Cerebellar nuclear complex (tissue), 1 donor: ENCODE measurements at places on chromosomes 3 and 15.

DNA sequence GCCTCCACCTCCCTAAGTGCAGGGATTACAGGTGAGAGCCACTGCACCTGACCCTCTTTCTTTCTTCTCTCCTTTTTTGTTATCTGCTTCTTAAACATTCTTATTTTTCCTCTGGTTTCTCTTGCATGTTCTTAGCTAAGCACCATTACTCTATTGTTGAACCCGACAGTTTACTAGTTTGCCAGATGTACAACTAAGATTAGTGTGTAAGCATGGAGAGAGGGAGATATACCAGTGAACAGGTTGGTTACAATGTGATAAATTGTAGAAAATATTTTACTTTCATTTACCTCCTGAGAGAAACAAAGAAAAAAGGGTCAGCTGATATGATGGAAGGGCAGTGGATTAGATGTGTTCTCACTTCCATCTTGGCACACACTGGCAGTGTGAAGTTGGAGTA is 4.9 kb downstream of the HAUS2 start:
- no peak for DNase-seq

GRCh38 chr3:78670094-78670493 is 1097.7 kb downstream of the ROBO1 start:
- DNase-seq, result no peak

DNA sequence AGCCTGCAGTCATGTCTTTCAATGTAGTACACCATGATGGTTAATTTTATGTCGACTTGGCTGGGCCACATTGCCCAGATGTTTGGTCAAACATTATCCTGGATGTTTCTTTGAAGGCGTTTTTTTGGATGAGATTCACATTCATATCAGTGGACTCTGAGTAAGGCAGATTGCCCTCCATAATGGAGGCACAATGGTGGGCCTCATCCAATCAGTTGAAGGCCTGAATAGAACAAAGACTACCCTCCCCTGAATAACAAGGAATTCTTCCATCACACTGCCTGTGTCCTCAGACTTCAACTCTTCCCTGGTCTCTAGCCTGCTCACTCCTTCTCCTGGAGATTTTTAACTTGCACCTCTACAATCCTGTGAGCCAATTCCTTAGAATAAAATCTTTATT is 83.8 kb upstream of the CHL1 start:
- no peak for DNase-seq

GRCh38 chr3:195148549-195148948 is 122.4 kb downstream of the XXYLT1 start:
- no peak for DNase-seq

DNA sequence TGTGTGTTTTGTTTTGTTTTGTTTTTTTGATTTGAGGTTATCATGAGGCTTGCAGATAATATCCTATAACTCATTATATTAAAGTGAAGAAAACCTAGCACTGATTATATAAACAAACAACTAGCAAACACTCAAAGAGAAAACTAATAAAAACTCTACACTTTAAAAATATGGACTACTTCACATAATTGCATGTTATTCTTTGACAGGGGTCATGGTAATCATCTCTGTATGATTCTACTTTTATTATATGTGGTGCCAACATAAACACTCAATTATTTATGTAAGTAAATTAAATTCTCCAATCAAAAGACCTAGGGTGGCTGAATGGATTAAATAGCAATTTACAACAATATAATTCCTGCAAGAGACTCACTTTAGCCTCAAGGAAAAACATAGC is 44.6 kb upstream of the P3H2 start:
- no peak for DNase-seq

- no peak for DNase-seq
Observed at GRCh38 chr15:73900095-73900712, 26.1 kb upstream of the LOXL1 start.

- DNase-seq, result no peak
Observed at GRCh38 chr15:45197512-45197911, 9.7 kb upstream of the SHF start.

DNA sequence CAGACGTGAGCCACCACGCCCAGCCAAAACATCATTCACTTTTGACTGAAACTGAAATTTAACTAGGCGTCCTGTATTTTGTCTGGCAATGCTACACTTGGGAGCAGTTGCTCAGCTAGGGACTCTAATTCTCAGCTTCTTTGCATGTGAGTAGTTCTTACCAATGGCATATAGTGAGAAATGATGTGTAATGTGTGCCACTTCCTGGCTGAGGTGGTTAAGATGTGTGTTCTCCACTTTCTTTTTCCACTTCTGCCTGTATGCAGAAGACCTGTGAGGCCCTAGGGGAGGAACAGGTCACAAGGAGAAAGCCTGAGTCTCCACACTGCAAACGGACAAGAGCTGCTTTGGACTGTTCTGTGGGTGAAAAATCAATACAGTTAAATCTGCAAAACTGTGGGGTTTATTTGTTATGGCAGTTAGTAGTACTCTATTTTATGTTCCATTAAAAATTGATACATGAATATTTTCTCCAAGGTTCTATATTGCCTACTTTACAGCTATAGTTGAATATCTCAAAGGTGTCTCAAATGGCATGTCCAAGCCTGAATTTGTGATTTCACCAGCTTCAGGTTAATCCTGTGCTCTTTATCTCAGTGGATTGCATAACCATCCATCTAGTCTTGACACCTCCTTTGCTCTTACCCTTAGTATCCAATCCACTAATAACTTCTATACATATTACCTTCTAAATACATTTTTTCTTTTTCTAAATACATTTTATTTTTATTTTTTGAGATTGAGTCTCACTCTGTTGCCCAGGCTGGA is 59.3 kb downstream of the NR1D2 start:
- DNase-seq, result no peak

DNA sequence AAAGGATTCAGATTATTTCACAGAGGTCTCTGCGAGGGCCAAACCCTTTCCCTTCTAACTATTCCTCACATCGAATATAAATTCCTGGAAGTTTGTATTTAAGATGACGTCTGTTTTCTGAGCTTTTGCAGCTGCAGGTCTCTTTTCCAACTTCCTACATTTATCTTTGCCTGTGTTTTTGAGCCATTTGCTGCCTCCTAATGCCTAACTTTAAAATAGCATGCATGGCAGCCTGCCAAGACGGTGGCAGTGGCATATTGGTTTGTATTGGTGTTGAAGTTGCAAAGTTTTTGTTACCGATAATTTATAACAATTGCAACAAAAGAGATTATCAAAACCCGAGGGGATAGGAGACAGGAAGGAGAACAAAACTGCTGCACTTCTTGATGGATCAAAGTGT is 187.1 kb upstream of the DNAJC19 start:
- no peak for DNase-seq

GRCh38 chr15:76140074-76140464 is 80.3 kb downstream of the TMEM266 start:
- peak; percentile 83 for DNase-seq

DNA sequence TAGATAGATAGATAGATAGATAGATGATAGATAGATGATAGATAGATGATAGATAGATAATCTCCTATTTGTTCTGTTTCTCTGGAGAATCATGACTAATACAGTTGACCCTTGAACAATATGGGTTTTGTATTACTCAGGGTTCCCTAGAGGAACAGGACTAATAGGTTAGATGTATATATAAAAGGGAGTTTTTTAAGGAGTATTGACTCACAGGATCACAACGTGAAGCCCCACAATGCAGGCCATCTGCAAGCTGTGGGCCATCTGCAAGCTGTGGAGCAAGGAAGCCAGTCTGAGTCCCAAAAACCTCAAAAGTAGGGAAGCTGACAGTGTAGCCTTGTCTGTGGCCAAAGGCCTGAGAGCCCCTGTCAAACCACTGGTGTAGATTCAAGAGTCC is 67.6 kb downstream of the PYDC2 start:
- no peak for DNase-seq

DNA sequence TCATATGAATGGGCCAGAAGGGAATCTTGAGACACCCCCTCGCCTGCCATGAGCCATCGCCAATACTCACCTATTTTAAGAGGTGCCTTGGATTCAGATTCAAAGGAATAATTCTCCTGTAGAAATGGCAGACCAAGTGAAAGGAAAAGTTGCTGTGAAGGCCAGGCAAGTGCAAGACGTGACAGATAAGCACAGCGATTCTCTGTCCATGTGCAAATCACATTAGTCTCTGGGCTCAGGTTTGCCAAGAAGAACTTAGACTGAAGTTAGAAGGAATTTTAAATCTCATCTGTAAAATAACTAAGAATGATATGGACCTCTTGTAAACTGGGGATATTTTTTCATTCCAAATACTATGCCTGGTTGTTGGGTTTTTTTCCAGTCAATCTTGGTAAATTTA is 173.6 kb downstream of the UACA start:
- no peak for DNase-seq

DNA sequence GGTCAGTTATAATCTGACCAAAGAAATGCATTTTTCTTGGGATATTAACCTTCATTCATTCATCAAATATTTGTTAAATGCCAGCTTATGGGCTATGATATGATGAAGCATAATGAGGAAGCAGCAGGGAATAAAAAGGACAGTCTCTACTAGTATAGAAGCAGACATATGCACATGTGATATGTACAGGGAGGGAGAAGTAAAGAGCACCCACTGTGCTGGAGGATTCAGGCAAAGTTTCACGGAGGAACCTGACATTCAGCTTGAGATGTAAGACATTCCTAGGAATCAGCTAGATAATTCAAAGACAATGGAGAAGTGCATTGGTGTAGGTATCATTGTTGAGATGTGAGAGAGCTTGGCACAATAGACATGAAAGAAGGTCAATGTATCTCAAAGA is 450.7 kb downstream of the LPP start:
- DNase-seq, result no peak

DNA sequence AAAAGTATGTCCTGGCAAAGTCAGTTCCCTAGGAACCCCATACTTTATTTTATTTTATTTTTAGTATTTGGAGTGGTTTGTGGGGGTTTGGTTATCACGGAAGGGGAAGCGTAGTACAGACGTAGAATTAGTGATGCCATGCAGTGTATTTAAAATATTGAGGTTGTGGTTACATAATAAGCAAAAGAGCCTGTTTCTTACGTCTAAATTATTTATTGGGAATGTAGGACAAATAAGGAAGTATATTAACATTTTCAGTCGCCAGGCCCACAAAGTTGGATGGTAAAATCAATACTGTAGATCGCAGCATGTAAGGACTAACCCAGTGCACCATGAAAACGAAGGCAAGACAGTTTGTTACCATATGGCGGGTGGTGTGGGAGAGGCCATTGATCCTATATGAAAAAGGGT is 558 bp downstream of the DTWD1 start:
- DNase-seq, result no peak

DNA sequence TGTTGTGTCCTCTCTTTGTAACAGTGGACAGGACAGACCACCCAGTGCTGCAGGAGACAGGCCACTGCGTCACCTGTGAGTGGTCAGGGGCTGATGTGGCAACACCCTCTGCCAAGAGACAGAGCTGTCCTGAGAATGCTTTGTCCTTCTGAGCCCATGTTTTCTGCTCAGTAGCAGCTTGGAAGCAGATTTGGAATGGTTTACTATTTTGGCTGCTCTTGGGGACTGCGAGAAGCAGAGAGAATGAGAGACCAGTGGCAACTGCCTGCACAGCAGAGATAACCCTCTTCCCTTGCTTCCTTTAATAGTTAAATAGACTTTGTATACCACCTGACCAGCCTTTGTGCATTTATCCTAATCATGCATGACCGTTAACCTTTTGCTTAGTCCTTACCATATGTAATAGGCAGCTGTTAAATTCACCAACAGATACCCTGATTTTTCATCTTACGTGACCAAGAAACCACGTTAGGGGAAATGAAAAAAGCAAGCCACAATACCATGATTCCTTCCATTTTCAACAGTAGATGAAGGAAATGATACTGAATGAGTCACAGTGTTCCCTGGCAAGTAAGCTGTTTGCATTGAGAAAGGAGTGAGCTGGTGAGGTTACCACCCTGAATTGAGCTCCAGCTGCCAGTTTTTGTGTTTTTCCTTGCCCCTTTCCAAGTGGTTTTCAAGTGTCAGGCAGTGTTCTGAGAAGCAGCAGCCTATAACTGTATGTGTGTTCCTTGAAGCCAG is 35.5 kb downstream of the B3GALNT1 start:
- no peak for DNase-seq

DNA sequence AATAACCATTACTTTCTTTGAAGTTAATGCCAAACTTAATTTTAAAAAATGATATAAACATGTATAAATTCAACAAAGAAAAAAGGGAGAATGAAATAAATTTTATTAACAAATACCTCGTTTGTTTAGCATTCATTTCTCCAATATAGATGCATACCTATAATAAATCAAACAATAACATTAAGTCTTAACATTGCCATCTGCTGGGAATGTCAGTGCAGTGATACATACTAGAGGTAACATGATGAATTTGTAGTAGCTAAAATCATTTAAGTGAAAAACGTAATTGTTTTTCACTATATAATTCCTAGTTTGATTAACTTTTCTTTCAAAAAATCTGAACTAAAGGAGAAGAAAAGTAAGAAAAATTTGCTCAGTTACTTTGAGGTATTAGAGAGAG is 340.2 kb upstream of the CBLB start:
- no peak for DNase-seq

DNA sequence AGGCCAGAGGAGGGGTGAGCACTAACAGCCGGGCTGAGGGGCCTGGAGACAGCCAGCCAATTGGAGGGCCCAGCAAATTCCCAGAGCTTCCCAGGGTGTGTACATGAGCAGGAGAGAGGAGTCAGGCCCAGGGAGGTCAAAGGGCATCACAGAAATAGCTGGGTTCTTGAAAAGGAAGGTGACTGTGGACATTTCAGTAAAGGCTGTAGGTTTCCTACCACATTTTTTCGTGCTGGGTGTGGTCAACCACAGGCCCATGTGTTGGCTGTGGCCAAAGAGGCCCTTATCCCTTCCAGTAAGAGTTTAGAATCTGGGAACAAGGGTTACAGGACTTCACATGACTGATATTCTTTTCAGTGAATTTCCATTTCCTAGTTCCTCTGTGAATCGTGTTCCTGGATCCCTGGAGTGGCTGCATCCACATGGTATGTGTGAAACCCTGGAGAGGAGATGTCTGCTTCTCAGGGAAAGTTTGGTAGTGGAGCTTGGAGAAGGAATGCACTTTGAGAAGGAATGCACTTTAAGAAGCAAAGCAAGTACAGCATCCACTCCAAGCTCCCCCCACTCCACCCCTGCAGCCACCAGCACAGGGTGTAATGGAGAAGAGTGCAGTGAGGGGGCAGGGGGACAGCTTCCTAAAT is 73.2 kb upstream of the HEG1 start:
- DNase-seq, result no peak

- no peak for DNase-seq
Observed at GRCh38 chr3:64095802-64096201, 72.5 kb upstream of the PSMD6 start.

DNA sequence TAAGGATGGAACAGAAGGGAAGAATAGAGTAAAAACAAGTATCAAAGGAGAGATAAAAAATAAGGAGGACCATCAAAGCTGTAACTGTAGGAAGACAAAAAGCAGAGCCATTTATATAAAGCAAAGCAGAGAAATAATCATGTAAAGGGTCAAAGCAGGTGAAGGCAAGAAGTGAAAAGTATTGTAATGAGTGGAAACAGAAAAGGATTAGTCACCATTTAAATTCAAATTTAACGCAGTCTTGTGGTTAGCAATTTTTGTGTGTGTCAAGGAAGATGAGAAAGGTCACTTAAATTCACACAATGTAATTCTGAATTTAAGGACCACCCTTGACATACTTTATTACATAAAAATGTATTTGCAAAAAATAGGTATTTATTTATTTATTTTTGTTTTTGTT is 567.8 kb downstream of the ROBO1 start:
- no peak for DNase-seq

GRCh38 chr15:87799838-87800237 is 456.7 kb downstream of the NTRK3 start:
- no peak for DNase-seq

GRCh38 chr15:96353416-96353929 is 23.0 kb downstream of the NR2F2 start:
- no peak for DNase-seq

GRCh38 chr15:55526559-55527036 is 18.6 kb upstream of the DNAAF4 start:
- no peak for DNase-seq
